Kidney (tissue), 22 donors: ENCODE measurements at places on chromosomes 7 and 10. TPM values are rescaled to one million over a fixed set of nuclear protein-coding genes. Genes with fewer than 3 reads are reported as not detected.

SAMD8 gene
- 20.5 TPM for total RNA-seq

EPHB6 gene
- 17.4 TPM for total RNA-seq

PRKRIP1 gene
- 25.9 TPM for total RNA-seq

CALD1 gene
- total RNA-seq, result 218 TPM

HMX2 gene
- total RNA-seq, result 0.25 TPM

CRYGN gene
- 0.22 TPM for total RNA-seq

KLF14 gene
- total RNA-seq, result not detected

SEMA3E gene
- 1.1 TPM for total RNA-seq

SSC4D gene
- total RNA-seq, result 2.1 TPM

- H3K36me3 ChIP-seq, result no peaks in the 10 kb centered on the region
- H3K27ac ChIP-seq, result no peak overlapping the region
- peaks cover 52% of the 10 kb centered on the region for H3K27me3 ChIP-seq
- H3K4me3 ChIP-seq, result no peak overlapping the region
- DNase-seq, result no peak
- no peaks in the 10 kb centered on the region for H3K4me1 ChIP-seq
Measured at GRCh38 chr10:129956876-129957673, 7.0 kb downstream of the EBF3 start.

DNA sequence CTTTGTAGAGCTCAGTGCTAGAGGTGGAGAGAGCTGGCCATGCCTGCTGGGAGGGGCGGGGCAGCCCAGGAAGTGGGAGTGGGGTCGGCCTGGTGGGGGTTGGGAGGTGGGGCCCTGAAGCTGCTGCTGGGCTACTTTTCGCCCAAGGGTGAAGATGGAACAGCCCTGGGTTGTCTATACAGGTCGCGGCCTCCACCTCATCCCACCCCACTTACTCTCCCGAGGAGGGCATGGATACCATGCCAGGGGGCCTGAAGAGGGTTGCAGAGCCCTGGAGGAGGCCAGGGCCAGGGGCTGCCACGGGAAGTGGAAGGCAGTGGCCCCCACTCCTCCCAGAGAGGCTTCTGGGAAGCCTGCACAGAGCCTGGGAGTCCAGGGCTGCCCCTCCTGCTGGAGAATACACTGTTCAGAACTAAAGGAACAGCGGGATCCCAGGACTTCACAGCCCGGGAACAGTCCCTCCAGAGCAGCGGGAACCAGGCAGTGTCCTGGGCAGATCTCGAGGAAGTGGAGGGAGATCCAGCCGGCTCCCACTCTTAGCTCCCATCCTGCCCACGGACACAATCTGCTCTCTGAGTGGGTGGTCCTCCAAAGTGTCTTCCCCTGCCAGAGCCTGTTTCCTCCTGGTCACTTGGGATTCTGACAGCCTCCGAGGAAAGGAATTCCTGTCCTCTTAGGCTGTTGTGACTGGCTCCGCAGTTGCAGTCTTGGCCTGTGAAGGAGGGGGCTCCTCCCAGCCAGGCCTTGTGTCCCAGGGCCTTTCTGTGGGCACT, 23.5 kb downstream of the MAT1A start:
- no peak for DNase-seq
- no peaks in the 10 kb centered on the region for H3K4me1 ChIP-seq
- no peaks in the 10 kb centered on the region for H3K27me3 ChIP-seq
- H3K4me3 ChIP-seq, result no peak overlapping the region

DNA sequence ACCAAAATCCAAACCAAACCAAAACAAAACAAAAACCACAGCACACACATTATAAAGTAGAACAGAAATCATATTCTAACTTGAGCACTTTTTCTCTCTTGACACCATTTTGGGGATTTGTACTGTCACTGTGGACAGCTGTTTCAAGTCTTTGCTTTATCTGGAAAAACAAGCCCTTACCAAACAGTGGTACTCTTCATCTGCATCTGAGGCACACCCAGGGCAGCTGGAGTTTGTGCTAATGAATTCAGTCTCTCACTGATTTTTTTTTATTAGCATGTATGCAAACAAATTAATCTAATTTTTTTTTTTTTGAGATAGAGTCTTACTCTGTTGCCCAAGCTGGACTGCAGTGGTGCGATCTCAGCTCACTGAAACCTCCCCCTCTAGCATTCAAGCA, 171.4 kb downstream of the RAPGEF5 start:
- DNase-seq, result no peak
- H3K36me3 ChIP-seq, result no peaks in the 10 kb centered on the region
- H3K4me3 ChIP-seq, result no peak overlapping the region
- H3K4me1 ChIP-seq, result no peaks in the 10 kb centered on the region
- no peaks in the 10 kb centered on the region for H3K27me3 ChIP-seq

DNA sequence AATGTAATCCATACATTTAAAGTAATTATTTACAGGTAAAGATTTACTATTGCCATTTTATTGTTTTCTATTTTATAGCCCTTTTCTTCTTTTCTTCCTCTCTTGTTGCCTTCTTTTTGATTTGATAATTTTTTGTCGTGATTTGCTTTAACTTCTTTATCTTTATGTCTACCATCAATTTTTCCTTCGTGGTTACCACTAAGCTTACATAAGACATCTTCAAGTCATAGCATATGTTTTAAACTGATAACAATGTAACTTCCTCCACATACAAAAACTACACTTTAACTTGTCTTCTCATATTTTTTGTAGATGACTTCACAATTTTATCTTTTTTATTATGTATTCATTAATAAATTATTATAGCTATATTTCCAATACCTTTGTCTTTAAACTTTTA, 316.6 kb downstream of the PLXDC2 start:
- no peaks in the 10 kb centered on the region for H3K36me3 ChIP-seq
- H3K4me3 ChIP-seq, result no peak overlapping the region
- no peaks in the 10 kb centered on the region for H3K4me1 ChIP-seq
- no peaks in the 10 kb centered on the region for H3K27me3 ChIP-seq
- no peak for DNase-seq

- H3K4me1 ChIP-seq, result peaks cover 6% of the 10 kb centered on the region
- no peak overlapping the region for H3K4me3 ChIP-seq
- H3K36me3 ChIP-seq, result no peaks in the 10 kb centered on the region
Measured at GRCh38 chr7:139875821-139876241, 46.8 kb downstream of the TBXAS1 start.

DNA sequence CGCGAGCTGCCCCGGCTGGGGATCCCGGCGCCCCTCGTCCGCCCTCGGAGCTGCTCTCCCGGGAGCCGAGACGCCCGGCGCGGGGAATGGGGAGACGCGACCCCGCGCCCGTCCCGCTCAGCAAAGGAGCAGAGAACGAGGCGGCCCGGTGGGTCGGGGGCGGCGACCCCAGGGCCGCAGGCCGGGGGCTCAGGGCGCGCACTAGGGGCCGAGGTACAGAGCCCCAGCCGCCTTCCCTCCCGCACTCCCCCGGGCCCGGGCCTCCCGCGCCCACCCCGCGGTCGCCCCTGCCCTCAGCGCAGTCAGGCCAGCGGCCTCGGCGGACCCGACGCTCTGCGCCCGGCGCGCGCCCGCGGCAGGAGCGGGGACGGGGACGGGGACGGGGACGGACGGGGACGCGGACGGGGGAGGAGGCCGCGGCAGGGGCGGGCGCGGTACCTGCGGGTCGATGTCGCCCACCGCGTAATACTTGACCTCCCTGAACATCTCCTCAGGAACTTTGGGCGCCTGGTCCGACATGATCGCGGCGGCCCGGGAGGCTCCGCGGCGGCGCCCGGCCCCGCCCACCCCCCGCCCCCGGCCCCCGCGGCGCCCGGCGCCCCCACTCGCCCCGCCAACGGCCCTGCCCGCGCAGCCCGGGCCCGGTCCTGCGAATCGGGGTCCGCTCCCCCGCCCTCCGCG, 373 bp downstream of the PAXIP1 start:
- H3K36me3 ChIP-seq, result no peaks in the 10 kb centered on the region
- H3K27me3 ChIP-seq, result no peaks in the 10 kb centered on the region
- peaks cover 3% of the 10 kb centered on the region for H3K4me1 ChIP-seq
- H3K4me3 ChIP-seq, result peak overlapping the region; percentile 61

DNA sequence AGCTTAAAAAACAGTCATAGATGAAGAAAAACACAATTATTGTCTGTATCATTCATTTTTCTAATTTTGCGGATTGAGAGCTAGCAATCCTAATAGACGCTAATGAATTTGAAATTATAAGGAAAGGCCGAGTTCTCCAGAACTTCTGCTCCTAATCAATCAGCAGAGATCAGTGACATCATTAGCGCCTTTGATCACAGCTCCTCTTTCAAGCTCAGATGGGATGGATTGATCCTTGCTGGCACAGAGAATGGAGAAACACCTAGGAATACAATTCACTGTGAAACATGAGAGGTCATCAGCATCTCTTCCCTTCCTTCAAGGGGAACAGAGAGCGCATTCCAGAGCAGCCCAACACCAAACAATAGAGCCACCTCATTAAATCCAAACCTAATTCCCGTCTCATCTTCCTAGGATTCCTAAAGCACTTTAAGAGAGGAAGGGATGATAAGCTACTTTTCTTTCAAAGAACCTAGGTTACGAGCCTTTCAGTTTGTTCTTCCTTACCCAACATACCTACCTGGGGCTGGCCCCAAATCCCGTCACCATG, 24.4 kb downstream of the GLI3 start:
- no peak for DNase-seq
- no peak overlapping the region for H3K4me3 ChIP-seq
- H3K27ac ChIP-seq, result no peak overlapping the region

- H3K27ac ChIP-seq, result no peak overlapping the region
- H3K36me3 ChIP-seq, result no peaks in the 10 kb centered on the region
- no peak for DNase-seq
- no peaks in the 10 kb centered on the region for H3K27me3 ChIP-seq
Measured at GRCh38 chr10:80108576-80109239, 23.8 kb upstream of the PLAC9 start.

DNA sequence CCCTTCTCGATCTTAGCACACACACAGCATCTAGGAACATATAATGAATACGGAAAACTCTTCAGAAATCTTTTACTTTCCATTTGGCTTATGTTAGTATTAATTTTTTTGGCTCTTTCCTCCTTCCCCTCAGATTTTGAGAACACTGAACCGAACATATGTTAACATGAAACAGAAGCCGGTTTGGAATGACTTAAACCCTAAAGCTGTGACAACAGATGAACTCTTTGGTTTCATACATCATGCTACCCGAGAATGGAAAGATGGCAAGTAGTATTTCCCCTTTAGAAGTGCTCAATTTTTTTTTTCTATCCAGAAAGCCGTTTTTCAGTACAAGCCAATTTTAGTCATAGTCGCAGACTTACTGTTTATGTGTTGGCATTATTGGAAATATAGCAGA, 164.7 kb downstream of the DNAH11 start:
- no peak for DNase-seq
- no peak overlapping the region for H3K27ac ChIP-seq
- no peaks in the 10 kb centered on the region for H3K36me3 ChIP-seq

DNA sequence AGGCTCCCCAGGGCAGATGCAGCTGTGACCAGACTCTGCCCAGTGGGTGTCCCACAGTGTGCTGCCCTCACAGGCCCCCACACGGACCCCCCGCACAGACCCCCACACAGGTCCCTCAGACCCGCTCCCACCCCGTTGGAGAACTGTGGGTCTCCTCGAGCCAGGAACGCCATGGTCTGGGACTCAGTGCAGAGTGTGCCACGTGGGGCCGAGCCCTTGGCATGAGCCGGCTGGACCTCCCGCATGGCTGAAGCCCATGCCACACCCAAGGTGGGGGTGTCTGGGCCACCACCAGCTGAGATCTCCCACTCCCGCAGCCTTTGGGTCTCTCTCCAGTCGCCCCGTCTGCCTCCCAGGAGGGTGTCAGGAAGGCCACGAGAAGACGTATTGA, 34.3 kb downstream of the JAKMIP3 start:
- no peak overlapping the region for H3K4me3 ChIP-seq
- no peak for DNase-seq
- no peak overlapping the region for H3K27ac ChIP-seq
- H3K4me1 ChIP-seq, result no peaks in the 10 kb centered on the region
- H3K36me3 ChIP-seq, result no peaks in the 10 kb centered on the region

GRCh38 chr7:47529826-47530555, 51.9 kb downstream of the TNS3 start:
- H3K27ac ChIP-seq, result no peak overlapping the region
- no peak for DNase-seq
- peaks cover 36% of the 10 kb centered on the region for H3K36me3 ChIP-seq
- H3K4me3 ChIP-seq, result no peak overlapping the region
- no peaks in the 10 kb centered on the region for H3K27me3 ChIP-seq

DNA sequence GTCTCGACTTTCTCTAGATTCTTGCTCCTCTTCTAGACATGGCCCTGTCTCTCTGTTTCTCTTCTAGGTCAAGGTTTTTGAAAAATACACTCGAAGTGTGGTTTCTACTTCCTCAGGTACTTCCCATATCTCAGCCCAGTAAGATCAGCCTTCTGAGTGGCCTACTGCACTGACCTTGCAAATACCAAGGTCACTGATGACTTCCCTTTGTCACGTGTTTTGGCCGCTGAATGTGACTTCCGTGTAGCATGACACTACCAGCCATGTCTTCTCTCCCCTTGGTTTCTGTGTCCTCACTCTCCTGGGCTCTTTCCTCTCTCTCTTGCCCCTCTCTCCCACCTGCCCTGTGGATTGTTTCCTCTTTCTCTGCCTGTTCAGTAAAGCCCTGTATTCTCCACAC, 7.9 kb upstream of the WIPF3 start:
- no peaks in the 10 kb centered on the region for H3K27me3 ChIP-seq
- H3K27ac ChIP-seq, result no peak overlapping the region
- H3K36me3 ChIP-seq, result no peaks in the 10 kb centered on the region
- H3K4me1 ChIP-seq, result no peaks in the 10 kb centered on the region
- no peak overlapping the region for H3K4me3 ChIP-seq

GRCh38 chr10:91614225-91614624, 18.6 kb downstream of the PPP1R3C start:
- H3K27me3 ChIP-seq, result no peaks in the 10 kb centered on the region
- H3K36me3 ChIP-seq, result no peaks in the 10 kb centered on the region
- DNase-seq, result peak; percentile 45
- no peak overlapping the region for H3K4me3 ChIP-seq
- no peak overlapping the region for H3K27ac ChIP-seq

DNA sequence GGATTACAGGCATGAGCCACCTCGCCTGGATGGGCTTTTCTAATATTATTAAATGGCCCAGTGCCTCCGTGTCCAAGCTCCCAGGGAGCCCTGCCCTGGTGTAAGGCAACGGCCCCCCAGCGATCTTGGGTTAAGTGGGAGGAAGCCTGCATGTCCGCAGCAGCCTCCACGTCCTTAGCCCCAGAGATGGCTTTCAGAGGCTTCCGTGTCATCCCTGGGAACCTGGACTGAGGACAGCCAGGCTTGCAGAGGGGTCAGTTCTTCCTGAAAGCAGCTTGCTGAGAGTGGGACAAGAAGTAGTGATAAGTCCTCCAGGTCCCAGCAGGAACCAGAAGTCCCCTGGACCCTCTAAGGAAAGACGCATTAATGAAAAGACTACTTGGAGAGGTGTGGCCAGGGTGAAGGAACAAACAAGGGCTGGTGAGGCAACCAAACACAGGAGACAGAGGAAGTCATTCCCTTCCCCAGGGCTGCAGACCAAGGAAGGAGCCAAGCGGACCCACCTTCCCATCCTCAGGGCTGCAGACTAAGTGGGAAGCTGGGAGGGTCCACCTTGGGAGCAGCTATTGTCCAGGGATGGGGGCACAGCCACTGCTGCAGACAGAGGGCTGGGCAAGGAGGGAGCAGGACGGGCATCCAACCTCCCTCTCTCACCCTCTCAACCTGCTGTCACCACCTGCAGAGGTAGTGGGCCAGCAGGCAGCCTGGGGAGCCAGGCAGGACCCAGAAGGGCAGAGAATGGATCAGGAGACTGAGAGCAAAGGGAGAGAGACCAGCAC, 13.0 kb upstream of the INSIG1 start:
- no peak overlapping the region for H3K4me3 ChIP-seq
- no peak overlapping the region for H3K27ac ChIP-seq
- H3K27me3 ChIP-seq, result no peaks in the 10 kb centered on the region
- no peaks in the 10 kb centered on the region for H3K4me1 ChIP-seq

- H3K36me3 ChIP-seq, result no peaks in the 10 kb centered on the region
- no peak overlapping the region for H3K27ac ChIP-seq
- H3K27me3 ChIP-seq, result no peaks in the 10 kb centered on the region
- no peaks in the 10 kb centered on the region for H3K4me1 ChIP-seq
- no peak overlapping the region for H3K4me3 ChIP-seq
Measured at GRCh38 chr7:121504482-121504881, 108.4 kb upstream of the FAM3C start.
